Posterior vena cava (tissue), 2 donors: ENCODE measurements at places on chromosomes 4 and X. TPM values are rescaled to one million over a fixed set of nuclear protein-coding genes. Genes with fewer than 3 reads are reported as not detected.

The XAGE1A gene
- total RNA-seq, result not detected

The RRH gene
- total RNA-seq, result 0.28 TPM

The NCAPG gene
- total RNA-seq, result 0.10 TPM

The GAGE13 gene
- not detected for total RNA-seq

The FBXO8 gene
- 29.3 TPM for total RNA-seq

The PDZD4 gene
- 22.9 TPM for total RNA-seq

The PAGE2 gene
- not detected for total RNA-seq

The SPIN2A gene
- total RNA-seq, result 0.67 TPM
